ENCODE measurements at places on chromosomes 5 and 9.

GRCh38 chr5:33470544-33470943 lies 29.8 kb downstream of the TARS1 start:
- no peak for DNase-seq

DNA sequence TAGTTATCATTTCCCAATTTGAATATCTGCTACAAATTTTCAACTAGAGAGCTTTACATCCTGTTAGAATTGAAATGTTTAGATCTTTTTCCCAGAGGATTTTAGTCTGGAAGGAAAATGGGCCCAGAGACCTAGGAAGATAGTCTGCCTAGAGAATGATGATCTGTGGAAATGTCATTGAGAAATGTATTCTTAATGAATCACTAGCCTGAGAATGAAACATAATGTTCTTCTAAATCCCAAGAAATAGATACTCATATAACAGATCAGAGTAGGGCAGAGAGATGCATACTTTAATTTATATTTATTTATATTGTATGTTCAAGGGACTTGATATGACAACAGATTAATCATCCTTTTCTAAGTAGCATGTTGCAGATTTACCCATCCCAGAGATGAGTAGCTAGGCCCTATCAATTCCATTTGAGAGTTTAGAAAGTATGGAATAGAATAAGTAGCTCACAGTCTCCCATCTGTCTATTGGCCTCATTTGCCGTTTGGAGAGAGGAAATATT lies 25.1 kb upstream of the SLC44A1 start:
- DNase-seq = no peak

GRCh38 chr9:94945197-94946144 lies 219.0 kb downstream of the AOPEP start:
- DNase-seq = peak; percentile 64

- no peak for DNase-seq
Measured at GRCh38 chr9:111868475-111868874, 28.1 kb upstream of the UGCG start.

- DNase-seq = no peak
Measured at GRCh38 chr5:139459451-139459934, 3.0 kb downstream of the ECSCR start.

- DNase-seq = no peak
Measured at GRCh38 chr9:134049236-134049635, 18.6 kb downstream of the BRD3 start.

DNA sequence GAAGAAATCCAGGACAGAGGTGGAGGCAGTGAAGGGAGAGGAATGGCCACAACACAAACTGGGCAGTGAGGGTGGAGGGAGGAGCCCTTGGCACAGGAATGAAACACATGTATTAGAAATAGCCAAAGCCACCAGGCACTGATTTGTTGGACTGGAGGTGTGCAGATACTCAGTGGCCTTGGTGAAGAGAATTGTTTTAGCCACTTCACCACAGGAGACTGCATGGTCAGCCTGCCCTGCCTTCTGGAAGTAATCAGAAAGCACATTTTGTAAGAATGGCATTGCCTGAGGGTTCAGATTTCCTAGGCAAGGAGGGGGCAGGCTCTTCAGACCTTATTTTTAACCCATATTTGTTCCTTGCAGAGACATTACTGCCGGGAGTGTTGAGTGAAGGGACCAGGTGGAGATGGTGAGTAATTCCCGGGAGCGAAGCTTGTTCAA lies 2.2 kb downstream of the SGCD start:
- no peak for DNase-seq

Measured in Peyer's patch (tissue), 4 donors.